Activated CD4-positive, alpha-beta T cell treated with anti-CD3 and anti-CD28 coated beads, Interleukin-2, amount 50 U/mL, for 48 hours (primary cell): ENCODE measurements at places on chromosomes 16 and 17.

DNA sequence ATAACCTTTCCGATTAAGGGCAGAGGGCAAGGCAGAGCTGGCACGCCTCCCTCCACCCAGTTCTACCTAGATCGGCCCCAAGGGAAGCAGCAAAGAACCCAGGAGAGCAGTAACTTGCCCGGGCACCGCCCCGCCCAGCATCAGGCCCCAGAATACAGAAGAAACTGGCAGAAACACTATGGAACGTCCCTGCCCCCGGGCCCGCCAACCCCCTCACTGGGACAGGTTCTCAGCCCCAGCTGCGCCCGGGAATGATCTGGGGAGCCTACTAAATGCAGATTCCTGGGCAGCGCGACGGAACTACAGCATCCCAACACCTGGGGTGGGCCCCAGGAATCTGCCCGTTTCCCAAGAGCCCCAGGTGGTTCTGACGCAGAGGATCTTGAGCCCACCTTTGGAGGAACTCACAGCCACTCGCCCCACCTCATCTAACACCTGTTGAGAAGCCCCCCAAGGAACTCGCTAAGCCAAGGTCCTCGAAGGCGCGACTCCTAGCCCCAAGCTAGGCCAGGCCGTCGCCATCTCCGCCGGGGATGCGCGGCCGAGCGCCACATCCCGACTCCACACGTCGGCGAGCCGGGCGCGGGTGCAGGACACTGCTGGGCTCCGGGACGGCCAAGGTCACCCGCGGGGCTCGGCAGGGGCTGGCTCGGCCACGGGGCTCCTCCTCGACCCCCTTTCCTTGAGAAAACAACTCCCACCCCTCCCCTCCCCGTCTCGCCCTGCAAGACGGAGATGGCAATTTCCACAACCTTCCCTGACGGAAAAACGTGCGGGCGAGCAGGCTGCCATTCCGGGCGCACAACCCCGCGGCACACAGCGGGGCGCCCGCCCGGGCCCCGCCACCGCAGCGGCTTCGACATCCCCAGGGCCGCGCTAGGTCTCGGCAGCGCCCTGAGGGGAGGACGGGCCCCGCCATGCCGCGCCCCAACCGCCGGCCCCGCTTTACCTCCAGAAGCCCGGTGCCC is 913 bp downstream of the CDIP1 start:
- DNase-seq: no peak

DNA sequence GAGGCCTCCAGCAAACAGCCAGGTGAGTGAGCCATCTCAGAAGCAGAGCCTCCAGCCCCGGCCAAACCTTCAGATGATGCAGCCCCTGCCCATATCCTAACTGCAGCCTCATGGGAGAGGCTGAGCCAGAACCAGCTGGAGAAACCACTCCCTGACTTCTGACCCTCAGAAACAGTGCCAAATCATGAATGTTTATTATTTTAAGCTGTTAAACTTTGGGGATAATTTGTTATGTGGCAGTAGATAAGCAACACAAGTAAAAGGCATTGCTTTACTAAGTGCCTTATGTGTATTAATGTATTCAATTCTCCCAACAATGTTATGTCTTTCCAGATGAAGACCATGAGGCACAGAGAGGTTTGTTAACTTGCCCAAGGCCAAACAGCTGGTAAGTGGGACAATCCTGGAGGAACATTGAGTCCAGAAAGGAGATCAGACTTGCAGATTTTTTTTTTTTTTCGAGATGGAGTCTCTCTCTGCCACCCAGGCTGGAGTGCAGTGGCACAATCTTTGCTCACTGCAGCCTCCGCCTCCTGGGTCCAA is 59.6 kb downstream of the SOCS1 start:
- DNase-seq: no peak

DNA sequence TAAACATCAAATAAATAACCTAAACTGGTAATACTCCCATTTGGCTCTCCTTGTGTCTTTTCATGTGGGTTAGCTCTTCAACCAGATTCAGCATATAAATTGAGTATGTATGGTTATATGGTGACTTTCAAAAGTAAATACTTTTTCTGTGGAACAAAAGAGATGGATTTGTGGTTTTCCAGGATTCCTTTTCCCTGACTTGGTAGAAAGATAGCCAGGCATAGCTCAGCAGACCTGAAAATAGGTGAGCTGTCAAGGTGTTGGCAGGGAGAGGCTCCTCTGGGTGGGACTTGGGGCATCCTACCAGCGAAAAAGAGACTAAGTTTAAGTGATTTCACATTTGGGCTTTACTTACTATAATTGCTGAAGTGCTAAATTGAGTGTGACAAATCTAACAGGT is 80.3 kb downstream of the FTO start:
- no peak for DNase-seq

- DNase-seq: no peak
Observed at GRCh38 chr16:22369221-22369811, 5.1 kb downstream of the CDR2 start.

DNA sequence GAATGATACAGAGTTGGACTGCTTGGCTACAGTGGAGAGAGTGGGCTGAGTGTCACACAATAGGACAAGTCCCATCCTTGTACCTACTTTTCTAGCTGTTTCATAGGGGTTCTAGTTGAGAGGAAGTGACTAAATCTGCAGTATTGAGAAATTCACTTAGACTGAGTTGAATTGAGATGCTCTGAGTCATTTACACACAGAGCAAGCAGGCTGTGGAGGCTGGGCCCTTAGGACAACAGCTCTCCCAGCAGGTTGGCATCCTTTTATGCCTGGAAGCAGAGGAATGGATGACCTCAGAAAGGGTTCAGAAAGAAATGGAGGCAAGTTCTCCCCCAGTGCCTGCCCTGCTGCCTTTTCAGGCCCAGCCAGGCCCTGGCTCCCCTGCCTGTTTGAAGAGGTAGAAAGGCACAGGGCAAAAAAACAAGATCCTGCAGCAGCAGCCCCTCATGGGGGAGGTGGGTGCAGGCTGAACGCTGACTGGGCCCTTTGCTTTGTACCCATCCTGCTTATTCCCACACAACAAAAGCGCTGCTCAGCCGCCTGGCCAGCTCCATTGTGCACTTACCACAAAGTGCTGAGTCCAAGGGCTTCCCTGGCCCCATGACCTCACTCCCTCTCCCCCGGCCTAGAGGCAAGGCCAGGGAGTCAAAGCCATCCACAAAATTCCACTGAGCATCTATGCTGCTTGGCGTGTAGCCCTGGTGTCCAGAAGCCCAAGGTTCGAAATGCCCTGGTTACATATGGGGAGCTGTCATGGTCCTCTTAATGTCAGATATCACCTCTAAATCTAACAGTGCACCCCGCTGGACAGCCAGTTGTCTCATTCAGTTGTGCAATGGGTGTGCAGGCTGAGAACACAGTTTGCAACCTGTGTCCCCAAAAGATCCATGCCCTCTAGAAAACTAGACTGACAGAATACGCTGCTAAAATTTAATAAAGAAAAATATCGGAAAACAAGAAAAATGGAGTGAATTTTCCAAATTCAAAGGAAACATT is 5.4 kb upstream of the CRYBA1 start:
- DNase-seq: no peak

GRCh38 chr16:15946257-15947044 is 3.0 kb upstream of the ABCC1 start:
- no peak for DNase-seq

DNA sequence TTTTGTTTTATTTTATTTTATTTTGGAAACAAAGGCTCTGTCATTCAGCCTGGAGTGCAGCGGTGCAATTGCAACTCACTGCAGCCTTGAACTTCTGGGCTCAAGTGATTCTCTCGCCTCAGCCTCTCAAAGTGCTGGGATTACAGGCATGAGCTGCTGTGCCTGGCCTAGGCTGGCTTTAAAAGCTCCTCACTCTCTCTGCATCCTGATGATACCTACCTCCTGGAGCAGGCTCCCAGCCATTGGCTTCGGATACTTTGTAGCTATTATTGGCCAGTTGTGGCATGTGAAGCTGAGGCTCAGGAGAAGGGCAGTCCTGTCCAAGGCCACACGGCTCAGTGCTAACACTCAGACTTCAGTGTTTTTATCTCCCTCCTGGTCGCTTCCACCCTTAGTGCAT is 158.0 kb downstream of the SEC14L1 start:
- no peak for DNase-seq

GRCh38 chr16:1771864-1772361 is 570 bp upstream of the NME3 start:
- DNase-seq: no peak

DNA sequence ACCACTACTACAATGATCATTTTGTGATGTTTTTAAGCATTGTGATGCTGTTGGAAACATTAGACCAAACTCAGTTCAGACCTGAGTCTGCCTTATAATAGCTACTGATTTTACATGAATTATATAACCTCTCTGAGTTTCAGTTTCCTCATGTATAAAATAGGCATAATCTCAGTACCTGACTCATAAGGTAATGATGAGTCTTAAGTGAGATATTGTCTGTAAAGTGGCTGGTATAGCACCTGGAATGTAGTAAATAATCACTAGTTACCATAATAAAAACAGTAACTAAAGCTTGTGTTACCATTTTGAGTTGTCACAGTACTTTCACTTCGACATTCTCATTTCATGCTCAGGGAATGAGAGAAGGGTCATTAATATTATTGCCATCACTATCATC is 381.5 kb upstream of the SALL1 start:
- DNase-seq: no peak

DNA sequence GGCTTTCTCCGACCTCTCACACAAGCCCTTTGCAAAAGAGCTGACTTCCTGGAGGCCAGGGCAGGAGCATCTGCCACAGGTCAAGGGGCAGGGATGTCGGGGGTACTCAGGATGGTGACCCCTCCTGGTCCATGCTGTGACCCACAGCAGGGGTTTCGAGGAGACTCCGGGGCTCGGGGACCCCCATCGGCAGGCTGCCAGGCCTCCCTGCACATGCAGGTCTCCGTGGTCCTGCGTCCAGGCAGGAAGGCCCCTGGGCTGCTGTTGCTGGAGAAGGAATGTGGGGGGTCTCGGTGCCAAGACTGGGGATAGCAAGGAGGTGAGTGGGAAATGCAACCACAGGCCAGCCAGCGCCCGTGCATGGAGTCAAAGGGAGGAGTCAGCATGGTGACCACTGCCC is 11.6 kb downstream of the NATD1 start:
- DNase-seq: no peak

- no peak for DNase-seq
Observed at GRCh38 chr17:48102798-48103715, 1.8 kb upstream of the CBX1 start.

- no peak for DNase-seq
Observed at GRCh38 chr16:28298511-28298878, 6.2 kb downstream of the SBK1 start.

DNA sequence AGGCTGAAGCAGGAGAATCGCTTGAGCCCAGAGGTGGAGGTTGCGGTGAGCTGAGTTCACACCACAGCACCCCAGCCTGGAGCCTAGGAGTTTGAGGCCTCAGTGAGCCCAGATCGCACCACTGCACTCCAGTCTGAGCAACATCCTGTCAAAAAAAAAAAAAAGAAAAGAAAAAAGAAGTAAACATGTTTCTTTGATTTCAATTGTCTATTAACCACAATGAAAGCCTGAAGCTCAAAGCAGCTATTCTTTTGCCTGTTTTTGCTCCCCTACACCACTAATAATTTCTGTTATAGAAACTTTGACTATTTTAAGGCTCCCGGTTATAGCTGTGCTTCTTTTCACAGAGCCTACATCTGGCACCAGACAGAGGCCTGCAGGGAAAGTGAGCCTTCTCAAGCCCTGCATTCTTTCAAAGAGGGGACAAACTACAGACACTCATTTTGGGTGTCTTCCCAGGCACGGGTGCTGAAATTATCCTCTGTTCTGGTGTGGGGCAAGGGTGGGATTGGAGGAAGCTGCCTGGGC is 14.2 kb upstream of the SLC52A1 start:
- DNase-seq: peak; percentile 25
